ENCODE measurements at places on chromosomes 1 and 21.

- DNase-seq: no peak
Observed at GRCh38 chr1:6547301-6547700, 7.0 kb downstream of the NOL9 start.

DNA sequence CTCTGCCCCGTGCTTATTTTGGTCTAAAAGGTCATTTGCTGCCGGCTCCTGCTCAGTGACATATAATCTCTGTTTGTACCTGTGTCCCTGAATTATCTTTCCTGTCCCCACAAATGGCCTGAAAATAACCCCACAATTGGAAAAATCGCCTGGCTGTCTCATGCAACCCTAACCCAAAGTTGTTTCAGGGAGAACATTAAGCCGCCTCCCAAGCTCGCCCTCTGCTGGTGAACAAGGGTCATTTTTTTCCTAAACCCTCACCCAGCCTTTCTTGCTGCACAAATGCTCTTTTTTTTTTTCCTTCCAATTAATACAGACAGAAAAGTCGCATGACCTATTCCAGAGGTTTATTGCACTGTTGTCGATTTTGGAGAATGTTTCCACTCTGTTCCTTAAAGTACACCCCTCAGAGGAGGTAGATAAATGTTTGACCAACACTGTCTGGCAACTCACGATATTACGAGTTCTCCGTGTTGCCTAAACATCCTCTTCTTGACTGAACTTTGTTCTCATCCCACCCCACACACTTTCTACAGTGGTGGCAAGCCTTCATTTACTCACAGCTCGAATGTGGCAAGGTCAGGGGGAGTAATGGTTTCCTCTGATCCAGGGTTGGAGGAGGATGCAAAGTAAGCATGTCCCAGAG, 148.7 kb downstream of the ZZZ3 start:
- DNase-seq: no peak

DNA sequence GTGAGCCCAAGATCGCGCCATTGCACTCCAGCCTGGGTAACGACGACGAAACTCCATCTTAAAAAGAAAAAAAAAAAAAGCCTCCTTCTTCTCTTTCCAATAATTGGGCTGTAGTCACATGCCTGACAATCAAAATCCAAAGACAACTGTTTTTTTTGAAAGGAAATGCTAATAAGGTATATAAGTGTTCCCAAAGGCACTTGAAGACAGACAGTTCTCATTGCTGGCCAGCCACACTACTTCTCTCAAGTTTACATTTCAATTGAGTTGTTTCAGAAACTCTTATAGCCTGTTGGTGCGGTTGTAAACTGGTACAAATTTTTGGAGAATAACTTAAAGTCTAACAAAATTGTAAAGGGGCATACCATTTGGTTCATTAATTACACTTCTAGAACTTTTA, 23.3 kb downstream of the GATAD2B start:
- no peak for DNase-seq

- DNase-seq: no peak
Observed at GRCh38 chr1:177600321-177600720, 369.5 kb downstream of the SEC16B start.

DNA sequence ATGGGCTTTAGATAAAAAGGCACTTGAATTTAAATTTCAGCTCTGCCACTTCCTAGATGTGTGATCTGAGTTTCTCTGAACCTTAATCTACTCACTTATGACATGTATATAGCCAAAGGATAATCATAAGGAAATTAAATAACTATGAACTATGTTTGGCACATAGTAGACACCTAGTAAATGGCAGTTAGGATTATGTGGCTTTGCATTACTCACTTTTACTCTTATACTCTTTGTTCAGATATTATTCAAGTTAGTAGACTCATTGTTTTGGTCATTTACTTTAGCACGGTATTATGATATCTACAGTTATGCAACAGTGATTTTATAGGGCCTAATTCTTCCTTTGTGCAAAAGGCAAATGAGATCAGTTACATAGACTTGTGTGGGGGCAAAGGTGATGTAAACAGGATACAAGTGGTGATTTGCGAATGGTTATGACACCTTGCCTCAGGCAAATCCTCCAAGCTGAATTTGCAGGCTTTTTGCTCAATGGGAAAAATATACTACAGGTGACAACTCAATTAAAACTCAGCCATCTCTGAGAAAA, 297.2 kb upstream of the PBX1 start:
- DNase-seq: no peak

GRCh38 chr1:193221651-193222050, 35.2 kb upstream of the B3GALT2 start:
- no peak for DNase-seq

GRCh38 chr1:157047062-157047410, 1.5 kb upstream of the ARHGEF11 start:
- DNase-seq: no peak

- DNase-seq: no peak
Observed at GRCh38 chr1:170686291-170686690, 22.4 kb downstream of the PRRX1 start.

DNA sequence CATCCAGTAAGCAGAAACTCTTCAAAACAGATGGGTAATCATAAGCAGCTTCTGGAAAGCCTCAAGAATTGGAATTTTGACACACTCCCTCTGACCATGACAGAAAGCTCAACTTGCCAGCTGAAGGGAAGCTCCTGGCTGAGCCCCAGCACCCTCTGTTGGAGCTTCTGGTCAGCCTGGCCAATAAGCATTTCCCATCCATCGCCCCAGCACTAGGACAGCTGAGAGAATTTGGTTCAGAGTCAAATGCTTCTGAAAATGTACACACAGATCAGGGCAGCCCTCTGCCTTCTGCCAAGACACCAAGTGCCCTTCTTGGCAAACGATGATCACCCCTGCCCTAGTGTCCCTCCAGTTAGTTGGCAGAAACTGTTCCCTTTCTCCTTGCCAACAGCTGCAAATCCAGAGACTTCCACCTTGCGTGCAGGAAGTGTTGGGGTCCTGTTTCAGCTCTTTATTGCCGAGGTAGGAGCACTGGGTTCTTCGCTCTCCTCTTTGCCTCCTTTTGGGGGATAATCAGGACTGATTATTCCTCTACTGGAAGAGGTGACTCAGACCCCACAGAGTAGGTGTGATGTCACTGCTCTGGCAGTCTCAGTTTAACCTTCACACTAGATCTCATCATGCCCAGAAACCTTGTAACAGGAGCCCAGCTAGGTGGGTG, 11.9 kb downstream of the PIGV start:
- DNase-seq: no peak

- DNase-seq: no peak
Observed at GRCh38 chr1:75342786-75343185, 208.6 kb downstream of the LHX8 start.

- DNase-seq: no peak
Observed at GRCh38 chr21:34129039-34129891, 55.9 kb downstream of the MRPS6 start.

DNA sequence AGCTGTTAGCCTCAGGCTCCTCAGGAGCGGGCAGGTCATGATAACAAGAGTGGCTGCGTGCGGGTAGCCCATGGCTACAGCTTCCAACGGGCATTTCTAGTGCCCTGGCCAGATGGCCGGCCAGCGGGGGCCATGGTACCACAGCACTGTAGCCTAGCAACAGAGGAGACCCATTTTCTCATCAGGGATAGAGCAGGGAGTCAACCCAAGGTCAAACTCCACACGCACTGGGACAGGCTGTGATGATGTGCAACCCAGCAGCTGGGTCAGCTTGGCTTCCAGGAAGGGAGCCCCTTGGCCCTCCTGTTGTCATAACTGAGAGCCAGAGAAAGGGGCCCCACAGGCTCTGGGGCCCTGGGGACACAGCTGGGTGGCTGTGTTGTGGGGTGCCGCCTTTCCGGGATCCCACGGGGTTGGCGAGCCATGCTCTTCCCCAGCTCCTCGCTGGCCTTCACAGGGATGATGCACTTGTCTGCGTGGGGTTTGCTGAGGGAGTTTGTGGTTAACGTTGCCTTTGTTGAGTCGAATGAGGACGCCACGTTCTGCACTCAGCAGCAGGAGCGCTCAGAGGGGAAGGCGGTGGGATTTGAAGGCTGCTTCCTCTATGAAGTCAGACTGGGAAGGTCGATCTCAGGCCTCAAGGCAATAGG, 46.3 kb downstream of the COL18A1 start:
- DNase-seq: no peak

- DNase-seq: no peak
Observed at GRCh38 chr1:66770694-66771093, 18.4 kb downstream of the DYNLT5 start.

- no peak for DNase-seq
Observed at GRCh38 chr1:203272633-203273205, 32.6 kb upstream of the BTG2 start.

GRCh38 chr1:202835548-202836072, 24.9 kb downstream of the PCAT6 start:
- DNase-seq: no peak

GRCh38 chr1:12472798-12473551, 145.0 kb downstream of the DHRS3 start:
- no peak for DNase-seq

DNA sequence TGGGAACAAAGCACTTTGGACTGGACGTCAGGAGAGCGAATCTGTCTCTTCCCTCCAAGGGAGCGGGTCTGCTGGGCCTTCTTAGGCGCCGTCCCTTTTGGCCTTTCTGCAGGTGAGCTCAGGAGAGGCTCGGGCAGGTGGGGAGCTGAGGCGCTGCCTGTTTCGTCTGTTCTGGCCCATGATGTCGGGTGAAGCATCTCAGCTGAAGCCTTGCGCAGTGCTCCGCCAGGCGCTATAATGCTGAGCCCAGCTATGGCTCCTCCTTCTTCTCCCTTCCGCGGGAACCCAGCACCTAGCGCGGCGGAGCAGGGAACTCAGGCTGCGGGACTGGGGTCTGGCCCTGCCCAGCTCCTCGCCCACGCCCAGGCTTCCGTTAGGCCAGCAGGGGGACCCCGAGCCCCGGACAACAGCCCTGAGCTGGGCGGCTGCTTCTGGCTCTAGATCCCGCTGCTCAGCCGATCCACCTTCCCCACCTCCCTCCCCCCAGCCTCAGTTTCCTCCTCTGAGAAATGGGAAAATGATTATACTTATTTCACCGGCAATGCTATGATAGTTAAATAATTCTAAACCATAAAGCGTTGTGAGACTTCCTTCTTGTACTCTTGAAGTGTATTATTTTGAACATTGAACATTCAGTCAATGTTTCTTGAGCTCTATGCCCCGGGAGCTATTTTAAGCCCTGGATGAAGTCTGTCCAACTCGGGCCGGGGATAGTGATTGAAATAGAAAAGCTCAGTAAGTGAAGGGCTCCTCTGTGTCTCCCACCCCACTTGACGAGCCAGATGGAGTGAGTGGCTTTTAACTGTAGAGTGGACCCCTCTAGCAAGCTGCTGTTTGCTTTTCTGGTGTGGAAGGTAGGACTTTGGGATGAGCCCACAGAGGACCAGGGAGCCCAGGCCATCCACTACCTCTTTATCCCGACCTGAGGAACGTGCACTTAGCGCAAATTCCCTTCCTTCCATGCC, 9.6 kb upstream of the ADORA1 start:
- no peak for DNase-seq

DNA sequence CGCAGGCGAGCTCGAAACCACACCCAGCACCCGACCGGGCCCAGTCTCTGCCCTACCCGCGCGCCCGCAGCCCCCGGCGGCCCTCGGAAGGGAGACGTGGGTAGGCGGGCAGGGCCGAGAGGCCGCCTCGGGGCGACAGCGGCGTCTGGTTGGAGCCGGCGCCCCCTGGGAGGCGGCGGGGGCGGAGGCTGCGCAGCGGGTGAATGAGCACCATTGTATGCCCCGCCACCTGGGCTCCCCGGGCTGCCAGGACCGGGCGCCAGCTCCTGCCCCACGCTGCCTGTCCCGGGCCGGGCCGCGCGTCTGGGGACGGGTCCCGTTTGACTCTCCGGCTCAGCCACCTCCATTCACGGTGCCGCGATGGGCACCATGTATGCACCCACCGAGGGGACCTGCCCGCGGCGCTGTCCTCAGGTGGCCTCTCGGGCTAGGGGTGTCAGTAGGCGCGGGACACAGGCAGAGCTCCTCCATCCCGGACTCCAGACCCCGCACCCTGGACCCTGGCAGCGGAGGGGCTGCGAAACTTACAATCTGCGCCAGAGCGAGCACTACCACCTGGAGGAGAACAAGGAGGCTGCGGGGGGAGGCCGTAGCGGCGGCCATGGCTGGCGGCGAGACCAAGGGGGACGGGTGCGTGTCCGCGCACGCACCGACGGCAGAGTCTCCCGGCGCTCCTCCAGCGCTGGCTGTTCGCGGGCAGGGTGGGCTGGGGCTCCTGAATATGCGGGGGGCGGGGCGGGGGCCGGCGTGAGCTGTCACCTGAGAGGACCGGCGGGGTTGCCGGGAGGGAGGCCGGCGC, at the start of gene COL9A2:
TSS of gene COL9A2 (minus strand) at position 692 of the 799 bp plus-strand sequence. CDS start at position 603, 89 bp downstream.
- DNase-seq: no peak

DNA sequence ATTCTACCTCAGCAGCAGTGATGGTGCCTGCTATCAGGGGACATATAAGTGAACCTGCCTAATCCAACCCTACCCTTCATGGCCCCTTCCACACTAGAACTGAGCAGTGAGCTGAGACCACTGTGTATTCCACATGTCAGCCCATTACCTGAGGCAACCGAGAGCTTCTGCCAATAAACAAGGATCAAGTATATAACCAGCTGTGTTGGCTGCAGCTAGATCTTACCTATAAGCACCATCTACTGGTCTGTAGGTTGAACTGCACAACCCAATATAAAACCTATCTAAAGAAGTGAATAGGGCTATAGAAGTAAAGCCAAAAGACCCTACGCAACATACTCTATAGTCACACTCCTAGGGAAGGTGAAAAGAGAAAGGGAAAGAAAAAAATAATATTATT, 376.9 kb downstream of the HHIPL2 start:
- DNase-seq: peak; percentile 7

- no peak for DNase-seq
Observed at GRCh38 chr1:183303323-183303645, 114.9 kb downstream of the NMNAT2 start.

DNA sequence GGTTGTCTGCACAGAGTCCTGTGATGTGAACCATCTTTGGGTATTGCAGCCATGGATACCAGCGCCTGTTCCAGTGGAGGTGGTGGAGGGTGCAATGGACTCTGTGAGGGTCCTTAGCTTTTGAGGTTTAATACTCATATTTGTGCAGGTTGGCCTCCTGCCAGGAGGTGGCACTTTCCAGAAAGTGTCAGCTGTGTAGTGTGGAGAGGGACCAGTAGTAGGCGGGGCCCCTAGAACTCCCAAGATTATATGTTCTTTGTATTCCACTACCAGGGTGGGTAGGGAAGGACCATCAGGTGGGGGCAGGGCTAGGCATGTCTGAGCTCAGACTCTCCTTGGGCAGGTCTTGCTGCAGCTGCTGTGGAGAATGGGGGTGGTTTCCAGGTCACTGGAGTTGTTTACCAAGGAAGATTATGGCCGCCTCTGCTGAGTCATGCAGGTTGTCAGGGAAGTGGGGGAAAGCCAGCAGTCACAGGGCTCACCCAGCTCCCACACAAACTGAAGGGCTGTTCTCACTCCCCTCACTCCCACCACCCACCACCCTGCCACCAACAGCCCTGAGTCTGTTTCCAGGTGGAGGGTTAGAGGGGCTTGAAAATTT, 31.2 kb upstream of the ZNF678 start:
- no peak for DNase-seq

GRCh38 chr1:1063945-1064831, 9.9 kb downstream of the RNF223 start:
- DNase-seq: peak; percentile 84
